ENCODE measurements at places on chromosomes 1 and 21.
A peak's percentile ranks its signal among the peaks of the same experiment; 100 is the strongest.

GRCh38 chr1:150068109-150068435 lies 496 bp downstream of the VPS45 start:
- no peak for DNase-seq

DNA sequence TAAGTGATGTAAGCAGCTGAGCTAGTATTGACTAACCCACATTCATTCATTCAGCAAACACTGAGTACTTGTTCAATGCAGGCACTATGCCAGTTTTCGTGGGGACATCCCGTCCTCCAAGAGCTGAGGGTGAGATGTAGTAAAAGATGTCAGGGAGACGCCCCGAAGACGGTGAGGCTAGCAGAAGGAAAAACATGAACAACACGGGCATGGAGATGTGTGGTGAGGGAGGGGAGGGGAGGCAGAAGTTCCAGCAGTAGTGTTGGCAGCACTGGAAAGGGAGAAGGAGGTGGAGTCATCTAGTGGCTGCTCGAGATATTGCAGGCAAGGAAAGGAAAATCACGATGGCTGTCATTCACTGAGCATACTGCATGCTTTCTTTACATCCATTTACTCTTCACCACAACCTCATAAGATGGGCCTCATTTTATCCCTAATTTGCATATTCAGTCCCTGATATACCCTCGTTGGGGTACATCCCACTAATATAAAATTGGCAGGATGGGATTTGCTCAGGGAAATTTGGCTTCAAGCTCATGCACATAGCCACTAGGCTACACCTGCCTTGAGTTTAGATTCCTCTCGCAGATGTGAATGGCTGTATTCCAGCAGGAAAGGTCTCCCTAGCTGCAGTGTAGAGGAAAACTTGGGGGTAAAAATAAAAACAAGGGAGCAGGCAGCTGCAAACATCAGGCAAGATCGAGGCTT lies 14.5 kb downstream of the PDZK1IP1 start:
- no peak for DNase-seq

DNA sequence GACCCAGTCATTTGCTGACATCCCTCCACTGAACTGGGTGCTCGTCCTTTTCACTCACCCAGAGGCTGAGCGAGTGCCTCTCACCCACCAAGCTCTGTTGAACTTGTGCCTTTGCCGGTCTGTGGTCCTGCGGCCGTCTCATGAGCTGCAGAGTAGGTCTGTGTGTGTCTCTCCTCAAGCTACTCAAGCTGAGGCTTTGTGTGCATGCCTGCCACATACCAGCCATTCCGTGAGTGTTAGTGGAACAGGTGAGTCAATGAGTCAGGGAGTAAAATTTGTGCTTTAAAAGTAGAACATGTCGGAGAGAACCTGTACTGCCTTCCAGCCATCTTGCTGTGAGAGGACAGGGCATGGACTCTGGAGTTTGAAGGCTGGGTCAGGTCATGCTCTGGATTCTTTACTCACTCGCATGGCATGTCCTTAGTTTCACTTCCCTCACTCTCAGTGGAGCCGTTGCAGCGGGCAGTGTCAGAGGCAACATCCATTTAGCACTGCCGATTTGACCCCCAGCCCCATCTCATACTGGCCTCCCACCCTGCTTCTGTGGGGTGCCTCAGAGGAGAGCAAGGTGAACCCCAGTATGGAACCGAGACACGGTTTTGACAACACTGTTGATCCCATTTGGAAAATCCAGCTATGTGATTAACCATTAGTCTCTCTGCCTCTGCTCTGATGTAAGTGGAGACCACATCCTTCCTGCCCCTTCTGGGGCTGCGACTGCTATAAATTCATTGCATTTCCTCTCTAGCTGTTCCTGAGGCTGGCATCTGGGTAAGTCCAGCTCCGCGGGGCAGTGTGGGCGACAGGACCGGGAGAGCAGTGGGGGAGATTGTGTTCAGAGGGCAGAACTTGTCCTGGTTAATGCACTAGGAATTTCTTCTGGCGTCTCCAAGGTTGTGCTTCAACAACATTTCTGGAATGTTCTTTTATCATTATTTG lies at the start of gene NLRP3:
NLRP3 (plus strand) TSS at position 751 of the 939 bp plus-strand sequence. CDS start 2,628 bp downstream, outside the sequence.
- peak; percentile 18 for DNase-seq

- no peak for DNase-seq
These were observed 24.1 kb downstream of the CEPT1 start for GRCh38 chr1:111164151-111164550.

DNA sequence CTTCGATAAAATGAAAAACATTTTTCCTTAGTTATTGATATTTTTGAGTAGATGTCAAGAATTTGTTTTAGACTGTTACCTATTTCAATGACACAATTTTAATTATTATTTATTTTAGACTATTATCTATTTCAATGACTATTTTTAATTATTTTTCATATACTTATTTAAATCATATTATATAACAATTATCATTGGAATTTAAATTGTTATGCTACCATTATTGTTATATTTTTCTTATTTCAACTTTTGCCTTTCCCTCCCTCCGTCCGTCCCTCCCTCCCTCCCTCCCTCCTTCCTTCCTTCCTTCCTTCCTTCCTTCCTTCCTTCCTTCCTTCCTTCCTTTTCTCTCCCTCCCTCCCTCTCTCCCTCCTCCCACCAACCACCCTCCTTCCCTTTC lies 229.3 kb downstream of the GRIK1 start:
- no peak for DNase-seq

DNA sequence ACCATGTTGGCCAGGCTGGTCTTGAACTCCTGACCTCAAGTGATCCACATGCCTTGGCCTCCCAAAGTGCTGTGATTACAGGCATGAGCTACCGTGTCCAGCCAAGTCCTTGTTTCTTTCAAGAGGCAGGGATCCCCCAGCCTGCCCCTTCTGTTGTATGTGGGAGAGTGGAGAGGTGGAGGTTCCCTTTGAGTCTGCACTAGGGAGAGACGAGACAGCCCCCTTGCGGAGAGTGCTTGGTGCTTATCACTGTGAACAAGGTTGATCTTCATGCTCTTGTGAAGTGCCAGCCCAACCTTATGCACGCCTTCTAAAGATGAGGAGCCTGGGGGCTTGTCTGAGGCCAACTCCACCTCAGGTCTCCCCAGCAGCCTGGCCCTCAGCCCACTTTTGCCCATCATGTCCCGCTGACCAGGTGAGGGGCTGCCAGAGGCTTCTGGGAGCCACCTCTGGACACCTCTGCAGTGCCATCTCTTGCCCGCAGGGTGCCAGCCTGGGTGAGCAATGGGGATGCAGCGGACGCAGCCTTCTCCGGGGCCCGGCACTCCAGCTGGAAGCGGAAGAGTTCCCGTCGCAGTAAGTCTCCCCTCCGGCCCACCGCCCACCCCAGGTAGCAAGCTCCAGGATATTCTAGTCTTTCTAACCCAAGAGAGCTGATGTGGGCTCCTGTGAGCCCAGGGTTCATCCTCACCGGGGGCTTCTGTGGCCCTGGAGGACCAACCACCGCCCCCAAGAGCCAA lies 62.3 kb downstream of the ARHGEF10L start:
- no peak for DNase-seq

- DNase-seq, result no peak
These were observed 48.8 kb downstream of the IER5 start for GRCh38 chr1:181137217-181137743.

DNA sequence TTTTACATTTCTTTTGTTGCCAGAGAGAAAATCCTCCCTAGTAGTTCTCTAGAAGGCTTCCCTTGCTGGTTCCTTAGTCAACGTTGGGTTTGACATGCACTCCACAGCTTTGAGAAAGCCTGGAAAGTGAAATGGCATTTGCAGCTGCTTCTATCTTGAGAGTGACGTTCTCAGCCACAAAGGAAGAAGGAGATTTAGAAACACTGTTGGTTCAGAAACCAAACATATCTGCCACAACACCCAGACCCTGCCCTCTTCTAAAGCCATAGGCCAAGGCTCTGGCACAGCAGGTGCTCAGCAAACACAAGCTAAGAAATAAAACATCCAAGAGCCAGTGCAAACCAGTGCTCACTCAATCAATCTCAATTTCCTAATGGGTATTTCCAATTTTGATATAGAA lies 121.4 kb downstream of the CCDC185 start:
- DNase-seq, result no peak

DNA sequence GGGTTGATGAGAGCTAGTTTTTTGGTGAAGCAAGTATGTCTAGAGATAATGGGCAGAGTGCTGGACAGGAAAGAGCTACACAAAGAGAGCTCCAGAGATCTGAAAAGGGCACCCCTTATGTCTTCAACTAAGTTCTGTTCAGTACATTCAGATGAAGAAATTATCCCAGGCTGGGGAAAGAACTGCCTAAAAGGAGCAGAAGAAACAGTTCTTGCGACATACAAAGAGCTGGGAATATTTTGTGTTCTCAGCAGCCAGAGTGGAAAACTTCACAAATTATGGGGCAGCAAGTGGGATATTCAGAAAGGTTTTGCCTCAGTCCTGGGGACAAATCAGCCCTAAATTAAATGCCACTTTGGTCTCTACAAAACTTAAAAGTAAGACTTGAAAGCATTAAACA lies 17.4 kb upstream of the CCN1 start:
- no peak for DNase-seq

GRCh38 chr1:149967646-149968045 lies 31.0 kb upstream of the MTMR11 start:
- DNase-seq, result no peak

GRCh38 chr1:153346077-153346723 lies 2.4 kb downstream of the PGLYRP4 start:
- DNase-seq, result no peak

DNA sequence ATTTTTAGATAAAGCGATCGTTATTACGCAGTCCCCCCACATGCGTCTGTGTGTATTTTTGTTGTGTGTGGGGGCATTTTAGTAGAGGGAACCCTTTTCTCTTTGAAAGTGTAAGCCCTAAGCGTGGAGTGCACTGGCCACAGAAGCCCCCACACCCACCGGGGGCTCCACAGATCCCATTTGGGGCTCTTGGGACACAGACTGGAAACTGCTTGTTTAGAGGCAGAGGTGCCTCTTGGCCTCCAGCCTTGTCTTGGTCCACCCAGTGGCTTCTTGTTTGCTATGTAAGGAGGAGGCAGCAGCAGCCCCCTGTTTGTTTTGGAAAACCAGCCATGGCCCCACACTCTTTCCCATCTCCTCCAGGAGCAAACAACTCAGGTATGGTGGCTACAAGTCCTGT lies 42.8 kb downstream of the SLC37A1 start:
- DNase-seq, result no peak

- DNase-seq, result no peak
These were observed 27.9 kb downstream of the SSBP3 start for GRCh38 chr1:54378157-54378873.

- DNase-seq, result no peak
These were observed 28.9 kb upstream of the H3-3A start for GRCh38 chr1:226033582-226033981.

DNA sequence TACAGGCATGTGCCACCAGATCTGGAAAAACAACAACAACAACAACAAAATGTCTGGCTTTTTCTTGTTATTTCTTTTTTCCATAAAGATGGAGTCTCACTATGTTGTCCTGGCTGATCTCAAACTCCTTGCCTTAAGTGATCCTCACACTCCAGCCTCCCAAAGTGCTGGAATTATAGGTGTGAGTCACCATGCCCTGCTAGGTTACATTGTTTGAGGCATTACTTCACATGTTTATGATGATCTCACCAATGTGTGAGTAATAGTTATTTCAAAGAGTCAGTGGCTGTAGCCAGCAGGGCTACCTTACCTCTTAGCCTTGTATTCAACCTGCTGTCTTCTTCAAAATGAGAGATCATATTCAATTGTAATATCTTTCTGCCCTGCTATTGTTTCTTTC lies 445.7 kb downstream of the AMY1C start:
- no peak for DNase-seq

GRCh38 chr1:53963460-53963859 lies 17.3 kb downstream of the LRRC42 start:
- DNase-seq, result no peak

- DNase-seq, result no peak
These were observed 42.9 kb upstream of the CD2 start for GRCh38 chr1:116711263-116711840.

GRCh38 chr1:17688217-17688810 lies 66.8 kb upstream of the ACTL8 start:
- no peak for DNase-seq

DNA sequence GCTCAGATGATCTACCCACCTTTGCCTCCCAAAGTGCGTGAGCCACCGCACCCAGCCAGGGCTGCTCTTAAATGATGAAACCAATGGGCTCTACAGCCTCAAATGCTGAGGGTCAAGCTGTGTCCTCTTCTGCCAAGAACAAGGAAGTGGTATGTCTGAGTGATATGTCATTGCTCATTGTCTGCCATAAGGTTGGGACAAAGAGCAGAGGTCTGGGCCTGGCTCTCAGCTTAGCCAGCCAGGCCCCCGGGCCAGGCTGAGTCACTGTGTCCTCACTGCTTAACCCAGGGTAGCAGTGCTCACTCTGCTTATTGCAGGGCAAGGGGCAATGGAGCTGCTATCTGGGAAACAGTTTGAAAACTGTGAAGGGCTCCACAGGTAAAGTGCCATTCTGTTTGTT lies 8.3 kb upstream of the ETS2 start:
- no peak for DNase-seq

DNA sequence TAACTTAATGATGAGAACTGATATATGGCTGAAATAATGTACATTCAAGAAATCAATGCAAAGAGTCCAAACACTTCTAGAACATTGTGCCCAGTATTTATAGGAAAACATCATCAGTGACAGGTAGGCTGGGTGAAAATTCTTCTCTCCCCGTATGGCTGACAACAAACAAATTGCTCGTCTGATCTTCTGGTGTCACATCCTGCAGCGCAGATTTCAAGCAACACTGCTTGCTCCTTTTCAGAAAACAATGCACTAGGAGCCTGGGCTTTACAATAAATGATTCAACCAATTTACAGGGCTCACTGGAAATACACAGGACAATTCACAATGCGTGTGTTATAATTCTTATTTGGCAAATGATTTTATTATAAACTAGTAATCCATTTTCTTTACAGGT lies 185.3 kb downstream of the RERE start:
- no peak for DNase-seq

DNA sequence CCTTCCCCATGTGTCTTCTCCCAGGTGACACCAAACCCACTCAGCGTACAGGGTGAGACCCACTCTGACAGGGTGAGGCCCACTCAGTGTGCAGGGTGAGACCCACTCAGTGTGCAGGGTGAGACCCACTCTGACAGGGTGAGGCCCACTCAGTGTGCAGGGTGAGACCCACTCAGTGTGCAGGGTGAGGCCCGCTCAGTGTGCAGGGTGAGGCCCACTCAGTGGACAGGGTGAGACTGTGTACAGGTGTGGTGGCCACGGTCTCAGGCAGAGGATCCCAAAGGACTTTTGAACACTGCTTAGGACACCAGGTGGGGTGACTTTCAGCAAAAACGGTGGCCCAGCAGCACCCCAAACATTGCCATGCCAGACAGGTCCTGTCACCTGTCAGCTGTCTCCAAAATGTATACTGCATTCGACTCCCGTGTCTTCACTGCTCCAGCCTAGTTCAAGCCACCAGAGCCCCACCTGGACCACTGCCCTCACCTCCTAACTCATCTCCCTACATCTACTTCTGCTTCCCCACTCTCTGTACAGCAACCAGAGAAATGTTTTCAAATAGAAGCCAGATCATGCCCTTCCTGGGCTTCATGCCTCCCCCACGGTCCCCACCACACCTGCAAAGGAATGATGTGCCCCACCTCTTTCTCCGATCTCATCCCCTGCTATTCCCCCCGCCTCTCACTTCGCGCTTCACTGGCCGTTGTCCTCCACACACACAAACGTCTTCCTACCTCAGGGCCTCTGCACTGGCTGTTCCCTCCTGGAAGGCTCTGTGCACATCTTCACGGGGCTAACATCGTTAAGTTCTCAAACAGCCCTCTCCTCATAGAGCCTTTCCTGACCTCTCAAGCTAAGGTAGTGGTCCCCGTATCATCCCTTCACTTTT lies 52.1 kb downstream of the ACBD3 start:
- DNase-seq, result no peak

GRCh38 chr1:46030876-46031660 lies 101.4 kb downstream of the PIK3R3 start:
- no peak for DNase-seq

GRCh38 chr1:235075048-235075776 lies 53.4 kb downstream of the TOMM20 start:
- peak; percentile 12 for DNase-seq

All from T-helper 17 cell (primary cell).